ENCODE measurements at places on chromosomes 1 and 21.

DNA sequence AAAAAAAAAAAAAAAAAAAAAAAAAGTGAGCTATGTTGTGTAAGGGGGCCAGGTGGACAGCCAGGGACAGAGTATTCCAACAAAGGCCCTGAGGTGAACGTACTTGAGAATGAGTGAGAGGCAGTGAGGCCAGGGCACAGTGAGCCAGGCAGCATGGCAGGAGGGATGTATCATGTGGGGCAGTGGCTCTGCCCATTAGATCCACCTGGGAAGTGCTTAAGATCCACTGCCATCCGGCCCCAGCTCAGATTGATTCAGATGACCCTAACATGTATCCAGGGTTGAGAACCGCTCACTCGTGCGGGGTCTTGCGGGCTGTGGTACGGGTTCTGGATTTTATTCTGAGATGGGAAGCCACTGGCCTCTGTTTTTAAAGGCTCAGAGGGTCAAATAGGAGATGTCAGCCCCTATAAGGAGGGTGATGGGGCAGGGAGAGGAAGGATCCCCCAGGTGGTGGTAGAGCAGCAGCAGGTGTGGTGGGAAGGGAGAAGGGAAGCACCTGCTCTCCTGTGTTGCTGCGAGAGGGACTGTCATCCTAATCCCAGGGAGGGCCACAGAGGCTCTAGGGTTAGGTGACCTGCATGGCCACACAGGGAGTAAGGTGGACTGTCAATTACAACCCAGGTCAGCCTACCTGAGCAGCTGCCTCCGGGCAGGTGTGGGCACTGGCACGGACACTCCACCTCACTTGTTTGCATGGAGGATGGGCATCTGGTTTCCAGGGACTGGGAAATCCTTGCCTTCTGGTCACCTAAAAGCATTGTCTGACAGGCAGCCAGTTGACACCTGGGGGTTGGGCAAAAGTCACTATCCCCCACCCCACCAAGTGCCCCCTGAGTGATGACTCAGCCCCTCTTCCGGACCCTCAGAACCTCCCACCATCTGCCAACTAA, 31.6 kb downstream of the CDK18 start:
- DNase-seq: no peak

- no peak for DNase-seq
These were observed 58.8 kb downstream of the SKI start for GRCh38 chr1:2286923-2287322.

DNA sequence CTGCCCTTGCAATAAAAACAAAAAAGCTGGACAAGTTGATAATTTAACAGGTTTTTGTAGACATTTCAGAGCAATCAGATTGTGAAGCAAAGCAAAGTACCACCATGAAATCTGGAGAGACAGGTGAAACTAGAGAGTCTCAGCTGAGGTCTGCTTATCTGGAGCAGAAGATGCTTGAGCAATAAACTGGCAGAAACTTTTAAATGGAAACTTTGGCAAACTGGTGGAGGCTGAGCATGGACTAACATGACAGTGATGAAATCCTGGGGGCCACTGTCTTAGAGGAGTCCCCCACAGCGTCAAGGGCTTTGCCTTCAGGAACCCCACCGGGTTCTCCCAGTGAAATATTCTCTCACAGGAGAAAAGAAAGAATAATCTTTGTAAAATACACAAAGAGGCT, 416.3 kb upstream of the B3GALT2 start:
- no peak for DNase-seq

DNA sequence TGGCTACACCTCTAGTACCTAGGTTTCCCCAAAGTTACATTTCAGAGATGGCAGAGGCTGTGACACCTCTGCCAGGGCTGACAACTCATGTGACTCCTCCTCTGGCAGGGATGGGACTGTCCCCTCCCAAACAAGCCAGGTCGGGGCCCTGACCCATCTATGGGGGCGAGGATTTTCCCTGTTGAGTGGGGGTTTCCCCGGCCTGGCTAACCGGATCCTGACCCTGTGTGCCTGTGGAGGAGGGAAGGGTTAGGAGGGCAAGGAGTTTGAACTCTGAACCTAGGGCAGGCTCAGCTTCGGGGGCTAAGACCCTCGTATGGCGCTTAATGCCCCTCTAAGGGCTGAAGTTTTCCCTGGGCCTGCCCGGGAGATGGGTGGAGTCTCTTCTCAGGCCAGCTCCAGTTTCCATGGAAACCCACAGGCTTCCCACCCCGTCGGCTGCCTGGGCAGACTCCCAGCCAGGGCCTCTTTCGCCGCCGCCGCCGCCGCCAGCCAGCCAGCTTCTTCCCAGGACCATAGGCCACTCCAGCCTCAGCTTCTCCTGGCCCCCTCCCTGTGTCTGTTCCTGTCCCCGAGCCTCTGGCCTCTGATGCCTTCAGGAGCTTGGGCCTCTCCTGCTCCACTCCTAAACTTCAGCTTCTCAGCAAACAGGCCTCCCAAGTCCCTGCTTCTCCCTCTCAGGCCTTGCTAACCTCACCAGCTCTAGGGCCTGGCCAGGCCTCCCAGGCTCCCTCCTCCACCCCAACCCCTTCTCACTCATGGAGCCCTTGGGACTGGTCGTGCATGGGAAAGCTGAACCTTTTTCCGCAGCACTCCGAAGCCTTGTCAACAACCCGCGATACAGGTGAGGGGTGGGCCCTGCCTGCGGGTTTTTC, at the start of gene BTBD19:
Gene BTBD19, plus strand, starts transcription at position 461 of the 875 bp plus-strand sequence. Its CDS starts 298 bp downstream, at position 759.
- peak; percentile 84 for DNase-seq
